NCI-H226 (cell line): ENCODE measurements at places on chromosomes 16 and 17.

DNA sequence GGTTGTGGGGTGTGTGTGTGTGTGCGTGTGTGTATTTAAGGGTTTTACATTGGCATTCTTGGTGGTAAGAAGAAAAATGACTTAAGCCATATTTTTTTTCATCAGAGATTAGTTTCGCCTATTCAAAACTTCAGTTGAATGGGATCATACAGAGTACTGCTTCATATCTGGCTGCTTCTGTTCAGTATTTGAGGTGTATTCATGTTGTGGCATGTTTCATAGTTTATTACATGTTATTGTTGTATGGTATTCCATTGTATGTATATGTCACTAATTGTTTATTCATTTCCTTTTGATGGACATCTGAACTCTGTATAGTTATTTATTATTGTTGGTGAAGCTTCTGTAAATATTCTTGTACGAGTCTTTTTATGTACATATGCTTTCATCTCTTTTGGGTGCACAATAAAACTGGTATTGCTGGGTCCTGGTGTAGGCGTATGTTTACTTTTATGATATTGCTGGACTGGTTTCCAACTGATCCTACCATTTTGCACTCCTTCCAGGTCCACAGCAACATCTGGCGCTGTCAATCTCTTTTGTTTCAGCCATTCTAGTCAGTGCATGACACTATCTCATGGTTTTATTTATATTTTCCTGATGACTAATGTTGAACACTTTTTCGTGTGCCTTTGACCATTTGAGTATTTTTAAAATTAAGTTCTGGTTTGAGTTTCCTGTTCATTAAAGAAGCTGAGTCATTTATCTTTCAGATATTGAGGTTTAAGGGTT is 77.4 kb upstream of the MAF start:
- no peak for DNase-seq

GRCh38 chr17:12388226-12388625 is 277.5 kb upstream of the MYOCD start:
- DNase-seq = peak; percentile 24

DNA sequence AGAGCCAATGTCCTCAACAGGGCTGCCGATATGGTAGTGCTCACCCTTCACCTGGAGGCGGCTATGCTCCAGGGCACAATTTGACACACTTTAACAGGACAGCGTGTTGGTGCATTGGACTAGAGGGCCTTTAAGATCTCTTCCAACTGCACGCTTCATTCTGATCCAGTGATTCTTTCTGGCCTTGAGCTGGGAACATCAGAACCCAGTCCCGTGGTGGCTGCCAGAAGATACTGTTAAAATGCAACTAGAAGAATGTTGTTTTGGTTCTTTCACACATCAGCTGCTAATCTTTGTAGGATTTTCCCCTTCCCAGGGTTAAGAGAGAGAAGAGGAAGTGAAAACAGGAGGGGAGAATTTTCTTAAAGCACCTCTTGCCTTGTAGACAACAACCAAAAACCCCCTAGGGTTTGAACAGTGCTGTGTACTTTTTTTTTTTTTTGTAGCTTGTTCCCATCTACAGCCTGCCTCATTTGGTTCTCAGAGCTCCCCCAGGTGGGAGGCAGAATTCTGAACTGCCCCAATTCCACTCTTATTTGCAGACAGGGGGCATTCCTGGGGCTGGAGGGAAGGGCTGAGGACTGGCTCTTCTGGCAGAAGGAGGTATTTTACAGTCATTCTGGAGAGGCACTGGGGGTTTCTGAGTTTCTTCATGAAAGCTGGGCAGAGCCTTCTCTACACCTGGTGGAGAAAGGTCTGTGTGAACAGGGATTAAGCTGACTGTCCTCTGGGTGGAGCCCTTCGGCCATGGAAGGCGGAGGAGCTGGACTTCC is 32.4 kb downstream of the SMARCE1 start:
- peak; percentile 50 for DNase-seq

- DNase-seq = no peak
These were observed 161.9 kb upstream of the NOL11 start for GRCh38 chr17:67555855-67556254.

DNA sequence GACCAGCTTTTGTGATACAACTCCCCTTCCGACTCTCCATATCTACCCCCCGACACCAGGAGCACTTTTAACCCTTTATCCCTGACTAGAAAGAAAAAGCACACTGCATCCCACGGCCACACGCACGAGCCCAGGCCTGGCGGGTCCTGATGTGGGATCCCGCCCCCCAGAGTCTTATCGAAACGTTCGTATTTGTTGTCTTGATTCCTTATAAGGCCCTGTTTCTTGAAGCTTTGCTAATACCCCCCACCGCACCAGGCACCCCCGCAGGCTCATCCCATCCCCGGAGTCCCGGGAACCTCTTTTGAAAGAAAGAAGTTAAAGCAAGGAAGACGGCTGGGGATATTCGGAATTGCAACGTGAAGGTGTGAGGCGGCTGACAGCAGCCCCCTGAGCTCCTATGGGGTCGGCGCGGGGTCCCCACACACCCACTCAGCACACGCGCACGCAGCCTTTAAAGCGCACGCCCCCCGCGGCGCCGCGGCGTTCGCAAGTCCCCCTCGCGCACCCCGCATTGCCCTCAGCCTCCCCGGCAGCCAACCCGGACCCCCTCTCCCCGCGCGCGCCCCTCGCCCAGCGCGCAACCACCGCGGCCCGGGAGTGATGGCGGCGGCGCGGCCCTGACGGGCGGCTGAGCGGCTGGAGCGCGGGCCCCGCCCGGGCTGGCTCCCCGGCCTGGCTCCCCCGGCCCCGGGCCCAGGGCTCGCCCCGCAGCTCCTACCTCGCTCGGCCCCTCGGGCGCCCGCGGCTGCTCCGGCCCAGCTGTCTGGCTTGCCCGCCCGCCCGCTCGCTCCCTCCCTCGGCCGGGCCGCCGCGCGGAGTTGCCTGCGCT is 448 bp downstream of the STAT5B start:
- DNase-seq = no peak

- no peak for DNase-seq
These were observed 390 bp upstream of the BBS2 start for GRCh38 chr16:56520251-56520577.

- DNase-seq = no peak
These were observed 61.6 kb downstream of the RAI1 start for GRCh38 chr17:17742688-17743390.

DNA sequence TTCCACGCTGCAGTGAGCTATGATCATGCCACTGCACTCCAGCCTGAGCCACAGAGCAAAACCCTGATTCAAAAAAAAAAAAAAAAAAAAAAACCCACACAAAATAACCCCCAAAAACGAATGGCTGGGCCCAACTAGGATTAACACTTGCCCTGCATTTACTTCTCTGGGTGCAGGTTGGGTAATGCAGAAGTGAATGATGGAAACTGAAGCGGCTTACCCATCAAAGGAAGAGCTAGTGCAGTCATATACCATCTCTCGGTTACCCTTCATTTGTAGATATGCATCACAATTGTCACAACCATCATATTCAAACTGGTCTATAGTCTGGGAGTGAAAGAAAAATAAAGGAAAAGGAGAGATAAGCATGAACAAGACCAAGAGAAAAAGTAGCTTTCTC is 819 bp downstream of the SUPT4H1 start:
- DNase-seq = no peak

DNA sequence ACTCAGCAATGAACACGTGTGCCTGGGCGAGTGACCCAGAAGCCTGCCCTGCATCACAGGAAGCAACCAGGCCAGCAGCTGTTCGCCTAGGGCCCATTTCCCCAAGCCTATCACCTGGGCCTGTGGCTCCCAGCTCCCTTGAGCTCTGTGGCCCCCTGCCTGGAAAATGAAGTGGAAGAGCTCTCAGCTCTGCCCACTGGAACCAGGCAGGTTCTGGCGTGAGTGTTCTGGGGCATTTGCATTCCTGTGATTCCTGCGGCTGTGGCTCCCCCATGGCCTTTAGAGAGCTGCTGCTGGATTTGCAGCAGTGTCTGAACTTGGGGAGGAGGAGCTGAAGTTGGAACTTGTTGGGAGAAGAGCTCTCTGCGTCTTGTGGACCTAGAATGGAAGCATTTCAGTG is 22.8 kb downstream of the PGS1 start:
- no peak for DNase-seq

DNA sequence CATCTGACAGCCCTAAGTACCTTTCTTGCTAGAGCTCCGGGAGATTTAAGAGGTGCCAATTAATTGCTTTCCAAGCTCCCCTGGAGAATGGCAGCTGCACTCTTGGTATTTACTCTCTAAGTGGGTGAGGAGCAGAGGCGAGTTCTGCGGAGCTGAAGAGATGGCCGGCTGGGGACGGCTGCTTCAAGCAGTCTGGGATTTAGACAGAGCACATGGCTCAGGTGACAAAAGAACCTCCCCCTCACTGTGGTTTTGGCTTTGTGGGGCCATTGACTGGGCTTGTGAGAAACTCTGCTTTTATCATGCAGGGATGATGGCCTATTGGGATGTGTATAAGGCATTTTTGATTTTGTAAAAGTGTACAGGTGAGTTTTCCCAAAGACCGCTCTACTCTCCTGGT is 239.3 kb upstream of the EEF2KMT start:
- DNase-seq = no peak

GRCh38 chr17:38731526-38732294 is 1.6 kb downstream of the CISD3 start:
- no peak for DNase-seq

DNA sequence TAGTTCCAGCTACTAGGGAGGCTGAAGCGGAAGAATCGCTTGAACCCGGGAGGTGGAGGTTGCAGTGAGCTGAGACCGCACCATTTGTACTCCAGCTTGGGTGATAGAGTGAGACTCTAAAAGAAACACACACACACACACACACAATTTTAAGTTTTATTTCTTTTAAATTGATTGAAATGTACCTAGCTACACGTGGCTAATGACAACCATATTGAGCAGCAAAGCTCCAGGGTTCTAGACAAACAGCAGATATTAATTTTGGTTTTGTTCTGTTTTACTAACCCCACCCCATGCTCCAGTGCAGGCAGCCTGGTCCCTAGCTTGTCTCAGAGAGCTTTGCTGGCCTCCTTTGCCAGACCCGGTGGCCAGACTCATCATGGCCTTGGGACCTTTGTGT is 16.0 kb upstream of the RAI1 start:
- no peak for DNase-seq

GRCh38 chr17:30905742-30906100 is 317 bp downstream of the TEFM start:
- no peak for DNase-seq

DNA sequence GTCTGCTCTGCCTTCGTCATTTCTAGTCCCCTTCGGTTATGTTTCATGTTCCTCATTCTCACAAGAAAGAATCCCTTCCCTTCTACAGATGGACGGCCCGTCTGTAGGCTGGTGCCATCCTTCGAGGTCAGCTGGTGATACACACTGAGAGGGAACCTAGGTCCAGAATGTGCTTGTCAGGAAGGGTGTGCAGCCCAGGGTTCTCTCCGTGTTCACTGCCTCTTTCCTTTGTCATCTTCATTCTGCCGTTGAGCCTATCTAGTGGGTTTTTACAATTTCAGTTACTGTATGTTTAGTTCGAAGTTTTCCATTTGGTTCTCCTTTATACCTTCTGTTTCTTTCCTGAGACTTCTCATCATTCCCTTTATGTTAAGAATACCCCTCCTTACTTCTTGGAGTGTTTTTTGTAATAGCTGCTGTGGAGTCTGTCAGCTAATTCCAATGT is 18.9 kb downstream of the KIAA0513 start:
- DNase-seq = no peak

GRCh38 chr17:72120642-72121163 is at the start of gene SOX9:
TSS of gene SOX9 (plus strand) at chr17:72121020. CDS start at chr17:72121392, 372 bp downstream.
- DNase-seq = peak; percentile 73
